Activated CD8-positive, alpha-beta memory T cell treated with anti-CD3 and anti-CD28 coated beads, Interleukin-2, amount 10 ng/mL, durations not matched to agents 7 days and 5 days (primary cell): ENCODE measurements at places on chromosomes 7 and 10.

- DNase-seq: no peak
These were observed 188.8 kb downstream of the PARD3 start for GRCh38 chr10:34626158-34626880.

GRCh38 chr10:689452-690371, at the start of gene DIP2C:
TSS of gene DIP2C (minus strand) at chr10:689668. CDS start at chr10:689578, 90 bp downstream.
- DNase-seq: no peak

DNA sequence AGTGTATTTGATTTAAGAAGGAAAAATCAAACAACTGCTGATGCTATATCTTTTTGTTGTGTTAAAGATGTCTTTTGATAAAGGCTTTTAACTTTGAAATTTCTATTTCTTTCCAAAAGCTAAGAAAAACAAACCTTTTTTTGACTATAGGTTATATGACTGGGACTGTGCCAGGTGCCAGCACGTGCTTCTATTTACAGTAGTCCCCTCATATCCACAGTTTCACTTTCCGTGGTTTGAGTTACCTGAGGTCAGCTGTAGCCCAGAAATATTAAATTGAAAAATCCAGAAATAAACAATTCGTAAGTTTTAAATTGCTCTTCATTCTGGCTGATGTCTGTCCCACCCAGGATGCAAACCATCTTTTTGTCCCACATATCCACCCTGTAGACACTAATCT, 104.3 kb downstream of the BBS9 start:
- DNase-seq: no peak

DNA sequence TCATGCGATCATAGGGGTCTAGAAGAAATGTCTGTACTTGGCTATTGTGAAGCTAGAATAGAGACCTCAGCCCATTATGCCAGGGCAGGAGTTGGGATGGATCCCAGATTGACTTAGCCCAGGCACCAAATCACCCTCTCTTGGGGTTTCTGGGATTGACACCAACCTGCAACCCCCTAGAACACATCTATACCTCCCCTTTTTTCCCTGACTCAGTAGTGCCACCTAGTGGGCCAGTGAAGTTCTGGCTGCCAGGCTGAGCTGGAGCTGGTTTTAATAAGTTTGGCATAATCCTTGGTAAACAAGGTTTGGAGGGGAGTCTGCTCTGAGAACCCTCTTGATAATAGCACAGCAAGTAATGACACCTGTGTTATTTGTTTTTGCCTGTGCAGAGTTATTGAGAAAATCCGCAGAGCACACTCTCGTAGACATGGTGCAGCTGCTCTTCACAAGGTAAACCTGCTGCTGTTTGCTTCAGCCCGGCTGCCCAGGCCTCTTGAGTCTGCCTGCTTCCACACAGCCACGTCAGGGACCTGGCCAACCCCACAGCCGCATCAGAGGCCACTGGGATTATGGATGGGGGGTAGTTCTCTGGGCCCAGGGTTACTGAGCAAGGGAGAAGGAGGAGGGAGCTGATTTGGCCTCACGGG, 43.3 kb upstream of the NFKB2 start:
- peak; percentile 80 for DNase-seq

GRCh38 chr10:121818599-121818998, 109.2 kb downstream of the ATE1 start:
- DNase-seq: no peak

DNA sequence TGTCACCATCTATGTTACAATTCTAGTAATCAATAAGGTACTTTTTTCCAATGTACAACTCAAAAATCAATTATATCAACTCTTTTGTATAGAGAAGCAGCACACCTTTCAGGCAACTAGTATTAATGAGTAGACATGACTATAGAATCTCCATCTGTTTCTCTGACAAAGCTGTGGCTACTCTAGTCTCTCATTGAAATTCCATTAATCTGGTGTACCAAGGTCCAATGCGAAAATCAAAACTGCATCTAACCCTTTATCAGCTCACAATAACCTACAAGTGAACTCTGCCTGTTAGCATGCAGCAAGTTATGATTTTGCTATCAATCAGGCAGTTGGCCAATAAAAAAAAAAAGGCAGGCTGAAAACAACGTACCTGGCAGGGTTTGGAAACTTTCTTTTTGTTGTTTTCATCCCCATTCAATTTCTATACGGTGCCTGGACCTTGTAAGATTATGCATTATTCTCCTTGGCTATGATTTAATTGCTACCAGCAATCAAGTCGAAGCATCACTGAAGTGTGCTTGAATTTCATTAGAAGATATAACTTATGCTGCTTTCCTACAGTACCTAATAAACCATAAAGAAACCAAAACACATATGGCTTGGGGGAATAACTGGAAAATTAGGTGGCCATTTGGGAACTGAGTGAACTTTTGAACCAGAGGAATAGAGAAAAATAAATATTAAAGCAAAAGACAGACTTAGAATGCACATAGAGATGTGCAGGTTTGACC, 23.2 kb downstream of the SKAP2 start:
- DNase-seq: no peak

GRCh38 chr7:46133072-46133471, 212.0 kb upstream of the IGFBP3 start:
- no peak for DNase-seq

DNA sequence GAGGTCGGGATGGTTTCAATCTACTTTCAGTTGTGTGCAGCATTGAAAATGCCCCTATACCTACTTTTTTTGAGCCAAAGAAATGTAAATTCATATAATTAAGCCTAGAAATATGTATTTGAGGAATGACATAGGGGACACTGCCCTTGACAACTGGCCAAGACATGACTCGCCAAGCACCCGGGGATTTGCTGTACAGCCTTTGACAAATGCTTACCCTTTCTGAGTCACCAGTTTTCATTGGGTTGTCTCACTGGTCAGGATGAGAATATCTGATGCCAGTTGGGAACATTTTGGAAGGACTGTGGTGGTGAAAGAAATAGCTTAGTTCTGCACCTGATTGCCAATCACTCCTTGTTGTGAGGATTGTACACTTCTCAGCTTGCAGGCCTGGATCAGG, 166.8 kb upstream of the HABP2 start:
- DNase-seq: no peak

DNA sequence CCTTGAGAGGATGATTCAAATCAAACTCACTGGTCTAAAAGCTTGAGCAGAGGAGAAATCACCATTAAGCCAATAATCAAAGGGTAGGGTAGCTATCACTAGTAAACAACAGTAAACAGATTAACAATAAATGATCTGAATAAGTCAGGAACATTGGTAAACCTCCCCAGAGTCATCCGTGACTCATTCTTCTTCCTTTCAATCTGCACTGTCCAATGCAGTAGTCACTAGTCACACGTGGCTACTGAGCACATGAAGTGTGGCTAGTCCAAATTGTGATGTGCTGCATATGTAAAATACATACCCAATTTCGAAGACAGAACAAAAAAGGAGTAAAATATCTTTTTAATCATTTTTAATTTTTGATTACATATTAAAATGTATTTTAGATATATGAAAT, 64.0 kb downstream of the ERCC6 start:
- no peak for DNase-seq

DNA sequence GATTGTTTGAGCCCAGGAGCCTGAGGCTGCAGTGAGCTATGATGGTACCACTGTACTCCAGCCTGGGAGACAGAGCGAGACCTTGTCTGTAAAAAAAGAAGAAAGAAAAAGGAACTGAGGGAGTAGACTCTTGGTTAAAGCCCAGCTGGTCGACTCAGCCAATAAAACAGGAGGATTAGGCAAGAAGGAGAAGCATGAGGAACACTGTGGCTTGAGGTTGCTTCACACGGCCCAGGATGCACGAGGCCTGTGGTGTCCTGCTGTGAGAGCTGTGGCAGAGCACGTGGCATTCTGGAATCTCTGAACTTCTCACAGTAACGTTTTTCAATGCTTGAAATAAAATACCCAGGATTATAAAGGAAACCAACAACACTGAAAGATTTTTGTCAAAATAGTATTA, 93.3 kb downstream of the CUL2 start:
- no peak for DNase-seq

DNA sequence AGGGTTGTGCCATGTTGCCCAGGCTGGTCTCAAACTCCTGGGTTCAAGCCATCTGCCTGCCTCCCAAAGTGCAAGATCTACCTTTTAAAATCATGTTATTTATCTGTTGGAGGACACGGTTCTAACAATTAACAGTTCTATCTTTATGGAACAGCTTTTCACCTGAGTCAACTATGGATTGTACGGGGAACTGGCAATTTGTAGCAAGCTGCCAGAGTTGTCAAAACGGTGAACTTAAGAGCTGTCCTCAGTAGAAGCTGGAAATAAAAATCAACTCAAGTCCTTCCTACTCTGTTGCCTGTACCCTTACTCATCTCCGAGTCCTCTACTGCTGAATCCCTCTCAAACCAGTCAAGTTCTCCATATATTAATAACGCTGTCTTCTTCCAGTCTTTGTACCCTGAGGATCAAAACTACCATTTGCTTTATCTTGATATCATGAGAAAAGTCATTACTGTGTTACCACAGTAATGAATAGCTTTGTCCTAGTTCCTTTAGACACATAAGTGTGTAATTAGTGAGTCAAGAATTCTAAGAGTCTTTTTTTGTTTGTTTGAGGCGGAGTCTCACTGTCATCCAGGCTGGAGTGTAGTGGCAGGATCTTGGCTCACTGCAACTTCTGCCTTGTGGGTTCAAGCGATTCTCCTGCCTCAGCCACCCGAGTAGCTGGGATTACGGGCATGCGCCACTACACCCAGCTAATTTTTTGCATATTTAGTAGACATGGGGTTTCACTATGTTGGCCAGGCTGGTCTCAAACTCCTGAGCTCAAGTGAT, 28.2 kb downstream of the HBP1 start:
- no peak for DNase-seq

GRCh38 chr10:102540023-102540422, 36.3 kb downstream of the SUFU start:
- DNase-seq: no peak

DNA sequence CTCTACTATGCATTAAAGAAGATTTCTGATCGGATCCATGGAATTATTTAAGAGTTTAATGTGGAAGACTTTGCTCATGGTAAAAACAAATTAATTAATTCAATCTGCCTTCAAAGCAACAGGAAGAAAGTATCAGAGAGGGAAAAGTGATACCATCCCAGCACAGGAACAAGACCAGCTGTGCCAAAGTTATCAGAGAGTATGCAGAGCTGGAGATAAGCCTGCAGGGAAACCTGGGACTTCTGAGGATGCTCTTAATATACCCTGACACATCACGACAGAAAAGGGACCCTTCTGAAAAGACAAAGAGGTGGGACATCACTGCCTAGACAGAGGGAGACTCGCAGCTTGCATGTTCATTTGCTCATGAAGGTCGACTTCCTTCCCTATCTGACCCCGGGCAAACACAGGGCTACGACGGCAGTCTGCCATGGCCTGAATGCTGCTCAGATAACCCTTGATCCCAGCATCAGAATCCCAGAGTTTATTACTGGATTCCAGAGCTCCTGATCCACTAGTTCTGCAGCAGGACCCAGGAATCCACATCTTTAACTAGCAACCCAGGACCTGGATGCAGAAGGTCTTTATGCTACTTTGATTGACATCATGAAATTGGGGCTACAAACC, 29.5 kb downstream of the FAM171A1 start:
- DNase-seq: no peak

DNA sequence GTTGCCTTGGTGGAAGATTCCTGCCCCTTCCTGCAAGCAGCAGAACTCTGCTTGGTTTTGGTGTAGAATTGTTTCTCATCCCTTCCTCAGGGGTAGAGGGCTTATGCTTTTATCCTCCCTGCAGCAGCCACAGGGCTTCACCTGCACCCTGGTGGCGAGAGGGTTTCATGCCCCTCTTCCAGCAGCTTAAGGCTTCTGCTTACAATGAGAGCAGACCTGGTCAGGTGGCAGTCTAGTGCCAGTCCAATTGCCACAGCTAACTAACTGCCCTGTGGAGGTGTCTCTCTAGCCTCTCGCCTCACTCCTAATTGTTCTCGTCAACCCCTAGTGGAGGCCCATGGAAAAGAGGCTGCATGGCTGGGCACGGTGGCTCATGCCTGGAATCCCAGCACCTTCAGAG, 19.3 kb downstream of the ACBD7 start:
- no peak for DNase-seq

GRCh38 chr7:93622036-93623033, 47.8 kb upstream of the CALCR start:
- DNase-seq: no peak

DNA sequence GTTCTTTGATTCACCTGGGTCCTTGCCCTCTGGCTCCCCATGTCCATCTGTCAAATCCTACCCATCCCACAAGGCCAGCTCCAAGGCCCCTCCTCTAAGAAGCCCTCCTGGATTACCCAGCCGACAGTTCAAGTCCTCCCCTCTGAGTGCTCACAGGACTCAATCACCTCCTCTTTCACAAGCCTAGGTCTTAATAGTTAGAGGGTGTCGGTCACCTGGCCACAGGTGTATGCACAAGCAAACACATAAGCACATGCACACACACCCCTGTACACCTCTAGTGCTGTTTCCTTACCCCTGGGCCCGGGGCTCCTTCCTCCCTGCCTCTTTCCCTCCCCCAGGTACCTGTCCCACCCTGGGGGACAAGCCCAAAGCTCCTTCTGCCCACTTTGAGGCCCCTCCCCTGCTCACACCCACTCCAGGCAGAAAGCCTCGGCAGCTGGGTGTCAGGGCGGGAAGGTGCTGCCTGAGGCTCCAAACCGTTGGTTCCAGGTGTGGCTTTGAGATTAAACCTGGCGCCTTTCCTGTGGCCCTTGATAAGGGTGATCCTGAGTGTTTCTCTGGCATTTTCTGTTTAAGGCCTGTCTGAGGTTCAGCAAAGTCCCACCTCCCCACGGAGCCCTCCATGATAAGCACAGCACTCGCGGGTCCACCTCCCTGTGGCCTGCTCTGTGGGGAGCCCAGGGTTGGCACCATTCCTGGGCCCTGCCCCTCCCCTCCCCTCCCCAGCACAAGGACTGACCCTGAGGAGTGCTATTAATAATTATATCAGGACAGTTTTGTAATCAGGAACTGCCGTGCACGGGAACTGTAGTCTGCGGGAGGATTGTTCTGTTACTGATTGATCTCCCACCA, 14.6 kb upstream of the AQP1 start:
- DNase-seq: no peak

GRCh38 chr7:135147899-135148721, at the start of gene TMEM140:
TSS of gene TMEM140 (plus strand) at chr7:135148072. CDS start at chr7:135164442, 16,370 bp downstream.
- peak; percentile 80 for DNase-seq

DNA sequence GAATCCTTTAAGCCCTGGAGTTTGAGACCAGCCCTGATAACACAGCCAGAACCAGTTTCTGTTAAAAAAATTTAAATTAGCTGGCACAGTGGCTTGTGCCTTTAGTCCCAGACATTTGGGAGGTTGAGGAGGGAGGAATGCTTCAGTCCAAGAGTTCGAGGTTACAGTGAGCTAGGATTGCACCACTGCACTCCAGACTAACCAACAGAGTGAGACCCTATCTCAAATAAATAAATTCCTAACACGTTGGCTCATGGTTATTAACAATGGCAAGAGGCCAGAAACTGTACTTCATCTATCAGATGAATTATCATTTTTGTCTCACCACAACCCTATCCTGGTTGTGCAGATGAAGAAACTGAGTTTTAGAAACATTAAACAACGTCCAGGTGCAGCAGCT, 2.1 kb upstream of the PPIA start:
- no peak for DNase-seq

DNA sequence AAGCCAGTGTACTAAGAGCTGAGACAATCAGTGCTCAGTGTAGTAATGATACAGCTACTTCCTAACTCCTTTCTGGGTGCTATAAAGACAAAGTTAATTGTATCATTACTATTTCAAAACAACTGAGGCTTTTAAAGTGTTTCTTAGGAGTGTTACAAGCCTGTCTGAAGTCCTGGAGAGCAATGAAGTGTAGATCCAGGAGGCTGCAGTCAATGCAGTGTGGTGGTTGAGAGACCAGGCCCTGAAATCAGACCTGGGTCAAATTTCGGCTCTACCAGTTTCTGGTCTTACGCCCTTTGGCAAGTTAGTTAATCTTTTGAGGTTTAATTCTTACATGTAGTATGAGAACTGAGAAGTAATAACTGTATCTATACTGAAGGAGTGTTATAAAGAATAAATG, 387.0 kb downstream of the SDK1 start:
- DNase-seq: no peak
